Activated CD8-positive, alpha-beta memory T cell treated with anti-CD3 and anti-CD28 coated beads, Interleukin-2, amount 10 ng/mL, durations not matched to agents 7 days and 5 days (primary cell): ENCODE measurements at places on chromosomes 4 and X. TPM values are rescaled to one million over a fixed set of nuclear protein-coding genes. Genes with fewer than 3 reads are reported as not detected.

The HTT gene
- 52.2 TPM for total RNA-seq

The CFAP47 gene
- total RNA-seq: not detected

GRCh38 chrX:152900937-152901445 lies 3.1 kb downstream of the ZNF185 start:
- no peak overlapping the region for H3K27ac ChIP-seq
- peaks cover 20% of the 10 kb centered on the region for H3K27me3 ChIP-seq
- DNase-seq: no peak
- H3K4me1 ChIP-seq: no peaks in the 10 kb centered on the region

GRCh38 chrX:31038575-31039326 lies 33.1 kb downstream of the FTHL17 start:
- DNase-seq: peak; percentile 39
- no peaks in the 10 kb centered on the region for H3K36me3 ChIP-seq
- no peak overlapping the region for H3K4me3 ChIP-seq
- no peak overlapping the region for H3K27ac ChIP-seq
- H3K4me1 ChIP-seq: peaks cover 4% of the 10 kb centered on the region

- no peaks in the 10 kb centered on the region for H3K36me3 ChIP-seq
- no peak overlapping the region for H3K4me3 ChIP-seq
- no peaks in the 10 kb centered on the region for H3K27me3 ChIP-seq
- DNase-seq: no peak
- no peak overlapping the region for H3K27ac ChIP-seq
- no peaks in the 10 kb centered on the region for H3K4me1 ChIP-seq
Measured at GRCh38 chr4:156829201-156829873, 142.3 kb downstream of the PDGFC start.

DNA sequence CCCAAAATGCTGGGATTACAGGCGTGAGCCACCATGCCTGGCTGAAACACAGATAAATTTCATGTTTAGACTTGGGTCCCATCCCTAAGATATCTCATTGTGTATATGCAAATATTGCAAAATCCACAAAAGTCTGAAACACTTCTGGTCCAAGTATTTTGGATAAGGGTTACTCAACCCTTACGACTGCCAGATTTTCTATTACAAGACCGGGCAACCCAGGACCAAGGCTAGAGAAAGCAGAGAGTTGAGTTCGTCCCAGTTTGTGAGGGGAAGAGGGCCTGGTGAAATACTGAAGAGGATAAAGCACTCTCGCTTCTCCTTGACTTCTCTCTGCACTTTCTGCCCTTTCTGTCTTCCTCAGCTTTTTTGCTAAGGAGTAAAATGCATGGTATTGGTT lies 34.5 kb downstream of the ZFX start:
- H3K36me3 ChIP-seq: peaks cover 22% of the 10 kb centered on the region
- H3K4me3 ChIP-seq: no peak overlapping the region
- no peaks in the 10 kb centered on the region for H3K27me3 ChIP-seq
- H3K4me1 ChIP-seq: peaks cover 4% of the 10 kb centered on the region
- no peak for DNase-seq

DNA sequence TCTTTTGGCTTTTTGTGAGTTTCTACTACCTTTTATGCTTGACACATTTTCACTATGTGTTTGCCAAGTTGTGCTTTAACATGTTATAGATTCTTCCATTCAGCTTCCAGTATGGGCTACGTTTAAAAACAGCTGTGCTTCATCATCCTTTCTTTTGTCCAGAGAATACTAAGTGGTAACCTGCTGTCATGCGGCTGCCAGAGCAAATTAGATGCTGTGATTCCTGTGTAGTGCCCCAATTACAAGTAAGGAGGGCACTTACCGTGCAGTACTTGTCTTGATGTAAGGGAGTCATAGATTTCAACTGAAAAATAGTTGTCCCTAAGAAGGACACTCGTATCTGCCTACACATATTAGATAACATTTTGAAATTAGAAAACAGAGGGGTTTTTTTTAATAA lies 531.8 kb upstream of the GALNTL6 start:
- H3K36me3 ChIP-seq: no peaks in the 10 kb centered on the region
- H3K27me3 ChIP-seq: no peaks in the 10 kb centered on the region
- DNase-seq: no peak
- no peak overlapping the region for H3K27ac ChIP-seq
- H3K4me3 ChIP-seq: no peak overlapping the region

GRCh38 chr4:113604955-113605354 lies 156.6 kb downstream of the CAMK2D start:
- no peak overlapping the region for H3K4me3 ChIP-seq
- DNase-seq: no peak
- peaks cover 14% of the 10 kb centered on the region for H3K4me1 ChIP-seq
- H3K36me3 ChIP-seq: peaks cover 54% of the 10 kb centered on the region
- no peak overlapping the region for H3K27ac ChIP-seq

DNA sequence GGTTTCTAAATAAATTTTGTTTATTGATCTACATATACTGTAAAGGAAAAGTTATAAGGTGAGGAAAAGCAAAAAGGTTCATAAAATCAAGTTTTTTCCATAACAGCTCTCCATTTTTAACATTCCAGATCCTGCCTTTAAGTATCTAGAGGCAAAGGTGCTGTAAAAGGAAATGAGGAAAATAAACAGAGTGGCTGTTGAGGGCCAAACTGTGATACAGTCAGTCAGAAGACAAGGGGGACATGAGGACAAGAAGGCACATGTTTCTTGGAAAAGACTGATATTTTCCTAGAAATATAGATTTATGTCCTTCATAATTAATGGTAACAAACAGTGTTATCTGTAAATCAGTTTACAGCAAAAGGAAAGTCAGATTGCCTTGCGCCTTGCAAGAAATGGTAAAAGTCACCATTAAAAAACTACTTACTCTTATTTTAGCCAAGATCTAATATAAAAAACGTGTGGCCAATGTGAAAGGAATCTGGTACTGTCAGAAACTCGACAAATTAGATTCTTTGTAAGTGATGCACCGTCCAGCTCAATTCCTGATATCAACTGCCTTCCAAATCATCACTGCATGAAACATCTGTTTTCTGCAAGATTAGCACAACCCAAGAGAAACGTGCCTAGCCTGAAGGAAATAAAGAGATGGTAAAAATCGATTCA lies 34.0 kb upstream of the VEGFD start:
- H3K4me1 ChIP-seq: no peaks in the 10 kb centered on the region
- no peak for DNase-seq
- no peaks in the 10 kb centered on the region for H3K27me3 ChIP-seq
- H3K36me3 ChIP-seq: no peaks in the 10 kb centered on the region

GRCh38 chr4:25029479-25030276 lies 1.1 kb downstream of the LGI2 start:
- H3K4me3 ChIP-seq: no peak overlapping the region
- peaks cover 69% of the 10 kb centered on the region for H3K27me3 ChIP-seq
- H3K36me3 ChIP-seq: no peaks in the 10 kb centered on the region
- DNase-seq: no peak
- H3K27ac ChIP-seq: no peak overlapping the region

DNA sequence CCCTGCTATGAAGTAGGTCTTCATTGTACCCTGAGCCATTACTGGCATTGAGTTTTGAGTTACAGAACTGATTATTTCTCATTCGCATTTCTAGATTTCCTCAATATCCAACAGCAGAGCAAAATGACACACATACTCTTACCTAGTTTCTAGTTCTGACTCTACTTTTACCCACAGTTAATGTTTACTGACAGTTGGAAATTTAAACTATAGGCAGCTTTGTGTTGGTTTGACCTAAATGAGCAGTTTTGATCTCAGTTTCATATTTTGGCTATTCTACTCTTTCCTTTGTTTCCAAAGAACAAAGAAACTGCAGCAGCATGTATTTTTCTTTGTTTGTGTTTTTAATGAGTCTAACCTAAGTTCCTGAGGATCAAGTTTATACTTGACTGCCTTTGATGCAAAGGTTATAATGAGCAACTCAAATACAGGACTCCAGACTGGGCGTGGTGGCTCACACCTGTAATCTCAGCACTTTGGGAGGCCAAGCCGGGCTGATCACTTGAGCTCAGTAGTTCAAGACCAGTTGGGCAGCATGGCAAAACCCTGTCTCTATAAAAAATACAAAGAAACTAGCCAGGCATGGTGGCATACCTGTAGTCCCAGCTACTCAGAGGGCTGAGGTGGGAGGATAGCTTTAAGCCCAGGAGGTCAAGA lies 30.4 kb downstream of the TXK start:
- H3K27ac ChIP-seq: peak overlapping the region; percentile 71
- peaks cover 24% of the 10 kb centered on the region for H3K4me1 ChIP-seq
- H3K36me3 ChIP-seq: peaks cover 33% of the 10 kb centered on the region
- no peak for DNase-seq
- no peaks in the 10 kb centered on the region for H3K27me3 ChIP-seq
- no peak overlapping the region for H3K4me3 ChIP-seq

- no peak for DNase-seq
- H3K4me3 ChIP-seq: no peak overlapping the region
Measured at GRCh38 chr4:145003675-145004074, 94.3 kb downstream of the ANAPC10 start.

GRCh38 chr4:6177587-6178197 lies 22.7 kb downstream of the JAKMIP1 start:
- peak; percentile 91 for DNase-seq
- peak overlapping the region; percentile 98 for H3K27ac ChIP-seq
- peak overlapping the region; percentile 63 for H3K4me3 ChIP-seq
- H3K27me3 ChIP-seq: no peaks in the 10 kb centered on the region

DNA sequence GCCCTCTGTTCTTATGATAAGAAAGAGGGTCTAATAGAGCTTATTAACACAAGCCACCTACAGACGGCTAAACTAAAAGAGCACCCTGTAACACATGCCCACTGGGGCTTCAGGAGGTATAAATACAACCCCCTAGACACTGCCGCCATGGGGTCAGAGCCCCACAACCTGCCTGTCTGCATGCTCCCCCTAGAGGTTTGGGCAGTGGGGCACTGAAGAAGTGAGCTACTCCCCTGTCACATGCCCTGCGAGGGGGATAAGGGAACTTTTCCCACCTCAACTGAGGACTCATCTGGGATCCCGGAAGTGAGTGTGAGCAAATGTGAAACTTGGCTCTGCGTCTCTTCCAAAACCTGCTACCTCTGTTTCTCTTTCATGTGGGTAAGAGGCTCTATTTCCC lies 334.5 kb downstream of the ADAM29 start:
- no peak for DNase-seq
- H3K27me3 ChIP-seq: no peaks in the 10 kb centered on the region
- H3K36me3 ChIP-seq: no peaks in the 10 kb centered on the region
- no peaks in the 10 kb centered on the region for H3K4me1 ChIP-seq
